ENCODE measurements at places on chromosomes 3 and 15. TPM values are rescaled to one million over a fixed set of nuclear protein-coding genes. Genes with fewer than 3 reads are reported as not detected.

CISH gene
- 6.9 TPM for total RNA-seq

SLC30A4 gene
- total RNA-seq: 3.8 TPM

CHDH gene
- 0.70 TPM for total RNA-seq

TGM5 gene
- total RNA-seq: 0.92 TPM

IFRD2 gene
- 135 TPM for total RNA-seq

GHSR gene
- not detected for total RNA-seq

TMEM89 gene
- total RNA-seq: not detected

CPNE4 gene
- total RNA-seq: not detected

GABRR3 gene
- total RNA-seq: not detected

AMT gene
- total RNA-seq: 6.0 TPM

ADPRH gene
- 0.46 TPM for total RNA-seq

IDH2 gene
- total RNA-seq: 91.3 TPM

REC114 gene
- not detected for total RNA-seq

EIF4E3 gene
- total RNA-seq: 6.0 TPM

GRM7 gene
- total RNA-seq: not detected

HYAL1 gene
- total RNA-seq: 29.6 TPM

CLSTN2 gene
- under 0.01 TPM for total RNA-seq

ARID3B gene
- total RNA-seq: 8.3 TPM

ACAD9 gene
- 27.6 TPM for total RNA-seq

DNAH12 gene
- total RNA-seq: not detected

CCDC39 gene
- not detected for total RNA-seq
